LHCN-M2 (cell line): ENCODE measurements at places on chromosomes 5 and 9. TPM values are rescaled to one million over a fixed set of nuclear protein-coding genes. Genes with fewer than 3 reads are reported as not detected.

DNA sequence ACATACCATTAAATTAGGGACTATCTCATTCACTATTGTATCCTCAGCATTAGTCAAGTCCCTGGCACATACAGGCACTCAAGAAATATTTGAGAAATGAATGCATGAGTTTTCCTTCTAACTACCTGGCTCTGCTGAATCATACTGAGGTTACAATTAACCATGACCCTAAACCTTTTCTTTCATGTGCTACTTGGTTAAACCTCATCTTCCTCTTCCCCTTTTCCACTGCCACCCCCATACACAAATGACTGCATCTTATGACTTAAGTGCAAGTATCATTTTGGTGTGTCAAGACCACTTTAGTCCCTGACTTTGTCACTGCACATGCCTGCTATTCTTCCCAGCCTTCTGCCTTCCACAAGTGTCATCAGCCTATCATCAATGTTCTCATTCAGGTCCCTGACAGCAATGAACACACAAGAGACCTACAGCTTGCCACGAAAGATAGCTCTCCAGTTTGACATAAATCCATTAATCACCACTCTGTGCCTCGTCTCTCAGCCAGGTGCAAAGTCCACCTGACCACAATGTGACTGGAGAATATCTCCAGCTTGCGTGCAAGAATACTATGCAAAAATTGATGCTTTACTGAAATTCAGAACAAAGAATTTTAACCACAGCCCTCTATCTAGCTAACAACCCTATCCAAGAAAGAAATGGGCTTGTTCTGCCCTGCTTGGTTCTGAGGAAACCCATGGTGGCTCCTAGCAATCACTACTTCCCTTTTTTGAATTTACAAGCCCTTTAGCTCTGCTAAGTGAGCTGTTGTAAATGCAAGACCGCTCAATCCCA, 74.5 kb downstream of the MAPKAP1 start:
- DNase-seq = no peak

The RASGRF2 gene
- total RNA-seq = under 0.01 TPM in 1 of 2 replicates, not detected in the other

The PAX5 gene
- not detected in 2 replicates for total RNA-seq

The DMRT3 gene
- total RNA-seq = not detected in 2 replicates

DNA sequence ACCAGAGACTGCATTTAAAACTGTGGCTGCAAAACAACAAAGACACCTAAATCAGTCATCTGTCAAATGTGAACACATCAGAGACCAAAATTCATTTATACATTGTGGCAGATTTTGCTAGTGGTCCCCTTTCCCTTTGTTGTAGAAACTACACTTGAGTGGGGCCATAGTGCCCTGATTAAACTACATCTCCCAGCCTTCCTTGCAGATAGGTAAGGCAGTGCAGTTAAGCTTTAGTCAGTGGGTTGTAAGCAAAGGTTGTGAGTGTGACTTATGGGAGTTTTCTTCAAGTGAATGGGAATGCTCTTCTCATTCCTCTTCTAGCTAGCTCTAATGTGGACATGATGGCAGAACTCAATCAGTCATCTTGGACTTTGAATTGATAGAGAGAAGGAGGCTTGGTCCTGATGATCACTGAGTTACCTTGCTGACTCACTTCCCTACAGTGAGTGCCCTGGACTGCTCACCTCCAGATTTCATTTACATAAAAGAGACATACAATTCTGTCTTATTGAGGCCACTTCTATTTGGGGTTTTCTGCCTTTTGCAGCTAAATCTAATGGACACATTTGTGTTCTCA, 35.2 kb upstream of the SPARC start:
- DNase-seq = no peak

The C9orf153 gene
- not detected in 2 replicates for total RNA-seq

The SNCB gene
- total RNA-seq = 0.83 and 2.0 TPM in 2 replicates
